ENCODE measurements at places on chromosomes 12 and 14. TPM values are rescaled to one million over a fixed set of nuclear protein-coding genes. Genes with fewer than 3 reads are reported as not detected.

DNA sequence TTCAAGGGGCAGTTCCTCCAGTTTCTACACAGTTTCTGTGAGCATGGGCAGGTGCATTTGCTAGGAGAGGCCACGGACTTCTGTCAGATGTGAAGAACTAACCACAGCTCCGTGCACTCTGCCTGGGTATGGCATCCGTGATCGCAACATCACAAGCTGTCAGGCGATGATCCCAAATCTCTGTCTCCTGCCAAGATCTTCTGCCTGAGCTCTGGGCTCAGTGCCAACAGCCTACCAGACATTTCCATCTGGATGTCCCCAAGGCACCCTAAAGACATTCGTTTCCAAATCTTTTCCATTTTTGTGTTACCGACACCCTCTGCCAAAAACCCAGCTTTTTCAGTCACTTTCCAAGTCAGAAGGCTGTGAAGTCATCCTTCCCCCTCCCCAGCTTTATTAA, 292.1 kb downstream of the GLT1D1 start:
- H3K4me3 ChIP-seq: no peak overlapping the region
- H3K27ac ChIP-seq: no peak overlapping the region
- H3K27me3 ChIP-seq: no peaks in the 10 kb centered on the region
- no peaks in the 10 kb centered on the region for H3K36me3 ChIP-seq
- no peaks in the 10 kb centered on the region for H3K4me1 ChIP-seq

DNA sequence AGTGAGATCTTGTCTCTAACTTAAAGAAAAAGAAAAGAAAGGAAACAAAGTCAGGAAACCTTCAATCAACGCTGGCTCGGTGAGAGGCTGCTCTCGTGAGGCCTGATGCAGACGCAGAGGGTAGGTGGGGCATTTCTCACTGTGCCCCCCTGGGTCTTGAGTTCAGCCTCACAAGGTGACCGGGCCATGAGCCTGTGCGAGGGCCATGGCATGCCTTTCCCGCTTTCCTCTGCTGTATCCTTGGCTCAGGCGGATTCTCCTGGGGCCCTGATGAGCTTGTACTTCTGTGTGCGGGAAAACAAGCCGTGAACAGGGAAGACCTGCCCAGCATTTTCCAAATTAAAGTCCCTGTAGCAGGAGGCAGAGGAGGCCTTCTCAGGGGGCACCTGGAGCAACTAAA, 20.2 kb downstream of the ADGRD1 start:
- DNase-seq: no peak
- H3K4me3 ChIP-seq: no peak overlapping the region
- no peaks in the 10 kb centered on the region for H3K27me3 ChIP-seq
- H3K4me1 ChIP-seq: no peaks in the 10 kb centered on the region
- no peak overlapping the region for H3K27ac ChIP-seq
- no peaks in the 10 kb centered on the region for H3K36me3 ChIP-seq

The ALG10 gene
- total RNA-seq: 17.6 TPM

GRCh38 chr14:98926801-98927200, 345.2 kb downstream of the BCL11B start:
- H3K36me3 ChIP-seq: no peaks in the 10 kb centered on the region
- H3K4me1 ChIP-seq: peaks cover 24% of the 10 kb centered on the region
- no peak overlapping the region for H3K4me3 ChIP-seq
- no peak for DNase-seq

GRCh38 chr14:37678916-37679315, 83.5 kb downstream of the TTC6 start:
- no peak overlapping the region for H3K27ac ChIP-seq
- no peaks in the 10 kb centered on the region for H3K27me3 ChIP-seq
- H3K4me1 ChIP-seq: no peaks in the 10 kb centered on the region
- no peaks in the 10 kb centered on the region for H3K36me3 ChIP-seq

- H3K4me1 ChIP-seq: peaks cover 67% of the 10 kb centered on the region
- no peak for DNase-seq
- peak overlapping the region; percentile 76 for H3K27ac ChIP-seq
- H3K27me3 ChIP-seq: no peaks in the 10 kb centered on the region
These were observed 230.5 kb downstream of the EFCAB11 start for GRCh38 chr14:89723930-89724627.

GRCh38 chr14:99394602-99395156, 86.0 kb downstream of the SETD3 start:
- no peaks in the 10 kb centered on the region for H3K27me3 ChIP-seq
- peaks cover 26% of the 10 kb centered on the region for H3K36me3 ChIP-seq
- H3K4me3 ChIP-seq: no peak overlapping the region

The PRB2 gene
- not detected for total RNA-seq
